Aorta (tissue), 5 donors: ENCODE measurements at places on chromosomes 16 and 17. TPM values are rescaled to one million over a fixed set of nuclear protein-coding genes. Genes with fewer than 3 reads are reported as not detected.

The RHOT2 gene
- total RNA-seq, result 79.3 TPM

DNA sequence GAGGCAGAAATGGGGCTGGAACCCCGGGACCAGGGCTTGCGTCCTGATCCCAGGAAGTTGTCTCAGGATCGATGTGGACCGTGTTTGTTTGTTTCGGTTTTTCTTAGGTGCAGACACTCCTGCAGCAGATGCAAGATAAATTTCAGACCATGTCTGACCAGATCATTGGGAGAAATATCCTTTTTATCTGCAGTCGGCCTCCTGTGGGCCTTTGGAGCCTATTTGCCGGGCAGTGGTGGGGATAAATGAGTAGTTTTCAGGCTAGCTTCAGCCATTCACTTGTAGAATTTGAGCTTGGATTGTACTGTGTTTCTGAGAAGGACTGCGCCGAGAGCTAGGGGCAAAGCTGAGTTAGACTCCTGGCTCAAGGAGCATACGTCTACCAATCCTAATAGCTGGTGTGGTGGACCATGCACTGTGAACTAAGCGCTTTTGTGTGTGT lies 816 bp downstream of the HSBP1 start:
- no peak for DNase-seq

DNA sequence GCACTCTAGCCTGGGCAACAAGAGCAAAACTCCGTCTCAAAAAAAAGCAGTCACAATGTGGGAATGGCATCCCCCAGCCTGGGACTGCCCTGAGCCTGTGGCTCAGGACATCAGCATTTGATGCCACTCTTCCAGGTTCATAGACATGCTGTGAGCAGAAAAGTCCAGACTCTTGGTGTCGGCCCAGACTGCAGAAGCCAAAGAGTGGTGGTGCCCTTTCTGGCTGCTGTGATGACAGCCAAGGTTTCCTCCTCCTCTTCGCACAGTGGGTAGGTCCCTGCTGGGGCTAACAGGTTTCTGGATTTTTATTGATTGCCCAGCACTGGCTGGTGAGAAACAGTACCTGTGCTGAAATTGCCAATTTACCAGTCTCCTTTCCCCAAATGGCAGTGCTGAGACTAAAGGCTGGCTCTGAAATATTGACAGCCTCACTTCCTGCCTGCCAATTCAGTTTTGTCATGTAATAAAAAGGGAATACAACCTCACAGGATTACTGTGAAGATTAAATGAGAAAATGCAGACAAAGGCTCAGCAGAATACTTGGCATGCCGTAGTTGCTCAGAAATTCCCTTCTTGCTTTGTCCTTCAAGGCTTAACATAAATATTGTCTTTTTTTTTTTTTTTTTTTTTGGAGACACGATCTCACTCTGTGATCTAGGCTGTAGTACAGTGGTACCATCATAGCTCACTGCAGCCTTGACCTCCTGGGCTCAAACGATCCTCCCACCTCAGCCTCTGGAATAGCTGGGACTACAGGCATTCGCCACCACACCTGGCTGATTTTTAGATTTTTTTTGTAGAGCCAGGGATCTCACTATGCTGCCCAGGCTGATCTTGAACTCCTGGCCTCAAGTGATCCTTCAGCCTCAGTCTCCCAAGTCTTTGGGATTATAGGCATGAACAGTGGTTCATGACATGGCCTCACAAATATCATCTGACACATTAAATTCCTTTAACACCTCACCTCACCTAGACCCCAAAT lies 15.5 kb upstream of the UBE2G1 start:
- DNase-seq, result no peak

The TBC1D3C gene
- not detected for total RNA-seq

The TRPV3 gene
- total RNA-seq, result 2.0 TPM
